Stimulated activated CD4-positive, alpha-beta T cell treated with anti-CD3 and anti-CD28 coated beads, Interleukin-12 subunit alpha, Interleukin-12 subunit beta, amount 100 ng/mL, for 24 hours (primary cell): ENCODE measurements at places on chromosomes 3 and 15.
A peak's percentile ranks its signal among the peaks of the same experiment; 100 is the strongest.

- no peak for DNase-seq
These were observed 48.0 kb upstream of the TPRG1 start for GRCh38 chr3:189123595-189124387.

- no peak for DNase-seq
These were observed 589.3 kb upstream of the KCNMB2 start for GRCh38 chr3:177946936-177947335.

- no peak for DNase-seq
These were observed 64.4 kb downstream of the PHC3 start for GRCh38 chr3:170117134-170117533.

DNA sequence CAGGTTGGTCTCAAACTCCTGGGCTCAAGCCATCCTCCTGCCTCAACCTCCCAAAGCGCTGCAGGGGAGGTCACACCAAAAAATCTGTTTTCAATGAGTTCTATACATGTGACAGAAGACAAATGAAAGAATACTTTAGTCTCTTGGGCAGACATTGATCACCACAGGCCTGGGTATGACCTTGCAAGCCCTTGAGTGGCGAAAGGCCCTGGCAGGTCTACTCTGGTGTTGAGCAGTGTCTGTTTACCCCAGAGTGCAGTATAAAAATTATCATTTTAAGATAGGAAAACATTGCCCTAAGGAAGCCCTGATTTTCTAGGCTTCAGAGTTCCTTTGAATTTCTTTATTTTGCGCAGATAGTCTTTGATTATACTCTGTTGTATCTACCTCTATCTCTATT is 61.6 kb upstream of the GBE1 start:
- DNase-seq: no peak

GRCh38 chr3:15636028-15636709 is 34.6 kb downstream of the BTD start:
- no peak for DNase-seq

DNA sequence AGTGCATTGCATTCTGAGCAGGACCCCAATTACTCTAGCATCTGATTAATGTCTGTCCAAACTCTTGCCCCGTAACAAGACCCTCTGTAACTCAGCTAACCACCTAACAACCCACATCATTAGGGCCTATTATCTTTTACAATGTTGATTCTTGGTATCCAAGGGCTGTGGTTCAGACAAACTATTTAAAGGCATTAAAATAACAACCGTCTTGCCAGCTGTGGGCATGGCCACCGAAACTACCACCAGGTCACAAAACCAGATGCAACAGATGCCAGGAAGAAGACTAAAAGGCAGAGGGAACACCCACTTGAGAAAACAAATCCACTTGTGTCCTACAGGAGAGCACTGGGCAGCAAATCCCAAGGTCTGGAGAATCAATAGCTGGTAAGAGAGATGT is 262.9 kb downstream of the ERC2 start:
- DNase-seq: no peak

DNA sequence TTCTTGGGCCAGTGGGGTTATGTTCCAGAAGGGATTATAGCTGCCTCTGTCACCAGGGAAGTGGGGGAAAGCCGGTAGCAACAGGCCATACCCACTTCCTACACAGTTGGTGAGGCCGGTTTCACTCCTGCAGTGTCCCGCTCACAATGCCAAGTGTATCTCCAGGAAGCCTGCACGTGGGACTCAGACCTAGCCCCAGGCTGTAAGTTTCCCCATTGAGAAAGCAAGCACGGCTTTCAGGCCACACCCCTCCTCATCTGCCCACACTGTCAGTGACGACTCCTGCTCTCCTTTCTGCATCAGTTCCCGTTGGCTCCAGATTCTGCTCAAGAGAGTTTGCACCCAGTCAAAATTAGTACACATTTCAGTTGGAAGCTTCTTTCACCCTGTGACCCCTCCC is 51.6 kb upstream of the CPOX start:
- no peak for DNase-seq

DNA sequence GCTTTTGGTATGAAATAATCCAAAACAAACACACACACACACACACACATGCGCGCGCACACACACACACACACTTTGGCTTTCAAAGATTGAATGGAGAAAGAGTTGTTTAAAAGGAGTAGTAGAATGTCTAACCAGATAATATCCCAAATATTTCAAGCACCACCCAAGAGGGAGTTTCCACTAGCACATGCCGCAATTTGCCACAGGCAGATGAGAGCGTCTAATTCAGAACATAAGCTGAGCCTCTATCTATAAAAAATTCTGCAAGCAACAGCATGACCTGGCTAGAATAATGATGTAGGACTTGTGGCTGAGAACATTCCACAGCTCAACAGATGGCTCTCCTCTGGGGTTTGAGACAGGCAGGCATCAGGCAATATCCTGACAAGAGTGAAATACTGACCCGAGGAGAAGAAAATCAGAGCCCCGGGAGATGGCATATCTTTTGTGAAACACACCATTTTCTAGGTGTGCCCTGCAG is 302.5 kb upstream of the GADL1 start:
- DNase-seq: no peak

GRCh38 chr3:52845157-52845556 is 10.3 kb upstream of the MUSTN1 start:
- DNase-seq: no peak

DNA sequence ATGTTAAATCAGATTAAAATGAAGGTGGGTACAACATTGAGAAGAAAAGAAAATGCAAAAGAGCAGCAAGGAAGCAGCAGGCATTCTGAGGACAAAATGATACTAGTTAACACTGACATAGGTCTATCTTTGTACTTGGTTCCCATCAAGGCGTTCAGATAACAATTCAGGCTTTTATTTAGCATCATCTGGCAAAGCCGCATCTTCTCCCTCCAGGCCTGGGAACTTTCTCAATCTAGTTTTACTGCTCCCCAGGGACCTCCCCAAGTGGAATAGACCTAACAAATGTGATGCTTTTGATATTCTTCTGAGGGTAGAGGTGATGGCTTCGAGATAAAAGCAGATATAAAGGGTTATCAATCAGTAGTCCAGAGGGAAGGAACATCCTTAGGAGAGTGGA is 130.6 kb downstream of the C3orf38 start:
- DNase-seq: no peak

DNA sequence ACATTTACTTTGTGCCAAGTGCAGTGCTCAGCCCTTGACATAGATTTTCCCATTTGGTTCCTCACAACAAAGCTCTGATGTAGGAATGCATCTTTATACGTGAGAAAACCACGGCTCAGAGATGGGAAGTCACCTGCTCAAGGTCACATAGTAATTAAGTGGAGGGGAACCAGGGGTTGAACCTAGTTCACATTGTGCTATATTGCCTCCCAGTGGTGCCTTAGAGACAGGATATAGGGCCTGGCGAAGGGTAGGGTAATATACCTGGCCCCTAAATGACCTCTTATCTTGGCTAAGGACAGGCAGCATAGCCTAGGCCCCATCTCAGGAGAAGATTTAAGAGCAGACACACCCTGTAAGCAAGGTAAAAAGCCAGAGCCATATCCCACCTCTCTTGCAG is 71.5 kb downstream of the FOXP1 start:
- no peak for DNase-seq

- no peak for DNase-seq
These were observed 39.2 kb downstream of the MASP1 start for GRCh38 chr3:187252311-187252710.

DNA sequence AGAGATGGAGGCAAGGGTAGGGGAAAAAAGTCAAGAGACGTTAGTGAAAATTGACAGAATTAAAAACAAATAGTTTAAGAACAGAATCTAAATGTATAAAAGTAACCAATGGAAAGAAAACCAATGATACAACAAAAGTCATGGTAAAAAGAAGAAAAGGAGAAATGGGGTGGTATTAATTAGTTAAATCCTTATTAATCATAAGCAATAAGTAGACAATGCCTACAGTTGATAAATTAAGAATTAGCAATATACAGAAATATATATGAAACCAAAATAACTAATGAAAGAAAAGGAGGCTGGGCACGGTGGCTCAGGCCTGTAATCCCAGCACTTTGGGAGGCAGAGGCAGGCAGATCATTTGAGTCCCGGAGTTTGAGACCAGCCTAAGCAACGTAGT is 23.8 kb downstream of the EPM2AIP1 start:
- DNase-seq: no peak

- DNase-seq: no peak
These were observed 721 bp downstream of the CSTA start for GRCh38 chr3:122325769-122326168.

GRCh38 chr3:138263104-138263503 is 66.5 kb downstream of the NME9 start:
- DNase-seq: no peak

GRCh38 chr15:95989392-95989791 is 341.1 kb upstream of the NR2F2 start:
- DNase-seq: no peak

- DNase-seq: no peak
These were observed 370.8 kb upstream of the SUCLG2 start for GRCh38 chr3:68025189-68025588.

DNA sequence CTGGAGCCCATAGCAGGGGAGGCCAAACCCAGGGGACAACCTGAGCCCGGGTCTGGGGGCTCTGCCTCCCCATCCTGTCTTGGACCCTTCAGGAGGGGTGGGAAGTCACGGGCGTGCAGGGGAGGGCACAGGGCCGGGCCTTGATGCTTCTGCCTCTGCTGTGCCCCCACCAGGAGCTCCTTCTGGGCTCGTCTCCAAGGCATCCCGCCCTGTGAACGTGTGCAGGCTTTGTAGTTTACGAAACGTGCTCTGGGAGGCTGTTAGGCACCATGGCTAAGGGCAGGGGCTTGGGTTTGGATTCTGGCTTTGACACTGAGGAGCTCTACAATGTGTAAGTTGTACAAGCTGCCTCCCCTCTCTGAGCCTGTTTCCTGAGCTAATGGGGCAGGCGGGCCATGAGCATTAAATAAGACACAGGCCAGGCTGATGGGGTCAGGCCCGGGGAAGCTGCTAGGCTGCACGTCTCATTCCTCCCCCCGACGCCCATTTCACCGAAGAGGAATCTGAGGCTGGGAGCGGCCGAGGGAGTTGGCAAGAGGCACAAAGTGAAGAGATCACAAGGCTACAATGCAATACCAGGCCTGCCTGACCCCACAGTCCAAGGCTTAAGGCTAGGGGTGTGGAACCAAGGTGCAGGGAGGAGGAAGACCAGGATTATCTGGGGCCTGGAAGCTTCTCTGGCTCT is 19.6 kb downstream of the PLXND1 start:
- no peak for DNase-seq

- peak; percentile 68 for DNase-seq
These were observed 37.9 kb downstream of the CHRD start for GRCh38 chr3:184417619-184418327.

DNA sequence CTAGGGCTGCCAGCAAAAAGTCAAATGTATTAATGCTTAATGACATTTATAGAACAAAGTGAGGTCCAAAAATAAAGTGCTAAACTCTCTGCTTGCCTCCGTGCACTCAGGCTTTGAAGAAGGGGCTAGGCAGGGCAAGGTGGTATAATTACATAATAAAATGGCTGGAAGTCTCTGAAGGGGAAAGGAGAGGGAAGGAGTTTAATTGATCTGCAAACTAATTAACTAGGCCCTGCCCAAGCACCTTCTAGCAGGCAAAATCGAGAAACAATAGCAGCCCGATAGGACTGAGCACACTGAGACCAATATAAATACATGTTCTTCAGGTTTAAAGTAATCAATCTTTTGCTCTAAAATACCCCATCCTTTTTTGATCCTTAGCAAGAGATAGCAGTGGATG is 13.0 kb downstream of the DIS3L start:
- no peak for DNase-seq

- DNase-seq: no peak
These were observed 39.5 kb downstream of the SLC6A6 start for GRCh38 chr3:14441920-14442300.

- no peak for DNase-seq
These were observed 543.3 kb downstream of the SQOR start for GRCh38 chr15:46178138-46178537.

- no peak for DNase-seq
These were observed 42.2 kb downstream of the AKAP13 start for GRCh38 chr15:85422607-85423006.

DNA sequence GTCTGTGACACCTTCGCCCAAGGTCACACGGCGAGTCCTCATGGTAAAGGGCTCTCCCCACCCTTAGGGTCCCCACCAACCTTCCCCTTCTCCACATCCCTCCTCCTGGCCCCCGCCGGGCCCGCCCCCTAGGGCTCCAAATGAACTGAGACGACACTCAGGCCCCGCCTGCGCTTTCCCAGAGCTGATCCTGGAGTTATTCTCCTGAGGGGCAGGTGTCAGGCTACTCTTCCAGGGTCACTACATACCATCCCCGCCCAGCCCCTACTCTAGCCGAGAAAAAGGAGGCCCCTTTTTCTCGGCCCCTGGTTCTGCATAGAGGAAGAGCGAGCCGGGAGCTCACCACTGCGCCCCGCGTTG is 292 bp downstream of the USP4 start:
- no peak for DNase-seq

GRCh38 chr3:70180664-70181063 is 131.8 kb downstream of the MDFIC2 start:
- no peak for DNase-seq

- no peak for DNase-seq
These were observed 121.0 kb downstream of the ASB7 start for GRCh38 chr15:100723315-100723801.

DNA sequence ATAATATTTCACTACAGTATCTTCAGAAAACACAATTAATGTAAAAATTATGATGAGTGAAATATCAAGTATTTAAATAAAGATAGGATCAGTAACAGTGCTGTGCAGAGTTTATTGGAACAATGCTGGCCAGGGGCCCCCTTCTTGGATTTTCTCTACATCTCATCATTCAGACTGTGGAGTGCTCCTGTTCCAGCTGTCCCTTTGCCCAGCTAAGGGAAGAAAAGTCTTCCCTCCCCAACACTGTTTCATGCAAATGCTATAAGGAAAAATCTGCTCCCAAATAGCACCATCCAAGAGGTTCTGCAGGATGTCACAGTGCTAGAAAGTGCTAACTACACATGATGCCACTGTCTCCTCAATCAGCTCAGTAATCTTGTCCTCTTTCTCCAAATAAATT is 64.5 kb downstream of the RPL39L start:
- no peak for DNase-seq
